T-cell (primary cell): ENCODE measurements at places on chromosomes 2 and 18.

DNA sequence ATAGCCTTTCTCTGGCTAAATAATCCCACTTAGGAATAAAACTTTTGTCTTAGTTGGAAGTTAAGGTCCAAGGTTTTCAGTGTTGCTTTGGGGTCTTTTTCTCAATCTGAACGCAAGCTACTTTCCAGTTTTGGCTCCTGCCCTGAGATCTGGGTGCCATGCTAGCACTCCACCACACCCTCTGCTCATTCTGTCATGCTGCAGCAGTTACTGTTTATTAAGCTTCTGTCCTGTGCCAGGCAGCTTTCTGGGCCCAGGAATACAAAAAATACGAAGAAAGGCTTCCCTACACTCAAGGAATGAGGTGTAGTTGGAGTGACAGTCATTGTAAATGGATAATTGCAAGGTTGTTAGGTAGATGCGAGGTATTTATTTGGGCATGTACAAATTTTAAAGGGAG lies 46.3 kb upstream of the RTN4 start:
- no peak for DNase-seq

GRCh38 chr18:9738266-9738969 lies 30.3 kb downstream of the RAB31 start:
- DNase-seq: no peak

- no peak for DNase-seq
Measured at GRCh38 chr2:127632592-127633489, 13.1 kb upstream of the GPR17 start.

GRCh38 chr18:78579854-78580577 lies 399.6 kb upstream of the SALL3 start:
- DNase-seq: no peak

- DNase-seq: no peak
Measured at GRCh38 chr18:25351280-25351775, 638 bp downstream of the ZNF521 start.

DNA sequence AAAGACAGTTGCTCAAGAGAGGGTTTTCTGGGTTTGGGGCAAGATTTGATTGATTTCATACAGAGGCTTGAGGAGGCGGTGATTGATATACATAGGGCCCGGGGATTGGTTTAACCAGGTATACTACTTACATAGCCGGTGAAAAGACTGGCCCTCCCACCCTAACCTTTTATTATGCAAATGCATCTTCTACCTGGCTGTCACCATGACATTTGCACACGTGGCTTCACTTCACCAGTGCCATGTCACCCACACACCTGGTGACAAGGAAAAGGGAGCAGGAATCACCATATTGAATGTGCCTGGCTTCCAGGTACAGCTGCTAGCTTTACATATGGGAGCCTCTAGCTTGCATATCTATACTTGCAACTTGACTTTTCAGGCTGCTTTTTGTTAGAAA lies 9.7 kb downstream of the ERMN start:
- DNase-seq: no peak

- no peak for DNase-seq
Measured at GRCh38 chr2:9462886-9463697, 11.3 kb upstream of the IAH1 start.

DNA sequence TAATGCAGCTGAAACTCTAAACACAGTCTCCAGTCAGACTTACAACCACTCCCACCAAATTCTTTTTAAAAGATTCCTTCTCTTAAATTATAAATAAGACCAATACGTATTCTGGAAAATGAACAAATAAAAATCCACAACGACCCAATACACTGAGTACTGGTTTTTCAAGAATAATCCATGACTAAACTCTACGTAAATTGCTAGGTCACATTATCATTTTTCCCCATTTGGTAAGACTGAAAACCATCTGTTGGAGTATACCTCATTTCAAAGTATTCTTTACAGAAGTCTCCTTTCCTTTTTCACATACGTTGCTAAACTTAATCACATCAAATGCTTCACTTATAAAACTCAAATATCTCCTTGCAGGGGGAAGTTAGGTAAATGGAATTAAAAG lies 6.0 kb downstream of the ZNF516 start:
- no peak for DNase-seq

DNA sequence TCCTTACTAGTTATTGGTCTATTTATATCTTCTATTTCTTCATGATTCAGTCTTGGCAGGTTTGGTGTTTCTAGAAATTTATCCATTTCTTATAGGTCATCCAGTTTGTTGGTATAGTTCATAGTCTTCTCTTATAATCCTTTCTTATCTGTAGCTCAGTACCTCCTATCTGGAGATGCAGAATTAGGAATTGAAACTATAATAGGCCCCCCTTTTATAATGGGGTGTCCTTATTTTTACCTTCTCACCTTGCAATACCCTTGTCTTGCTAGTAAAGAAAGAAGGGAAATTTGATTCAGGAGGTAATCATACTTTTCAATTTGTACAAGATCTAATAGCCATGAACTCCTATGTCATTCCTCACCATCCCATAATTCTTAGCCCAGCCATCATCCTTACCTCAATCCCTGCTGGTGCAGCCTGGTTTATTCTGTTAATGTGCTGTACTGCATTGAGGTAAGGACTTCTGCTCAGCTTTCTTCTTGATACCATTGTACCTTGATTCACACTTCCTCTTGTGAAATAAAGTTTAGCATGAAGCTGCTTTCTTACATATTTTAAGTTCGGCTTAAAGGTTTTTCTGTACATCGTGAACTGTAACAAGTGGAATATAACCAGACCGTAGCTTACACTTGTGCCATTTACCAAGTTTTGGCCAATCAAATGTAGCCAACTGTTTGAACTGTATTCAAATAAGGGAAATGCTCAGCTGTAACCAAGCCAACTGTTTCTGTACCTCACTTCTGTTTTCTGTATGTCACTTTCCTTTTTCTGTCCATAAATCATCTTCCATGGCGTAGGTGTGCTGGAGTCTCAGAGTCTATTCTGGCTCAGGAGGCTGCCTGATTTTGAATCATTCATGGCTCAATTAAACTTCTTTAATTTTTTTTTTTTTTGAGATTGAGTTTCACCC lies 40.1 kb upstream of the PTH2R start:
- no peak for DNase-seq

DNA sequence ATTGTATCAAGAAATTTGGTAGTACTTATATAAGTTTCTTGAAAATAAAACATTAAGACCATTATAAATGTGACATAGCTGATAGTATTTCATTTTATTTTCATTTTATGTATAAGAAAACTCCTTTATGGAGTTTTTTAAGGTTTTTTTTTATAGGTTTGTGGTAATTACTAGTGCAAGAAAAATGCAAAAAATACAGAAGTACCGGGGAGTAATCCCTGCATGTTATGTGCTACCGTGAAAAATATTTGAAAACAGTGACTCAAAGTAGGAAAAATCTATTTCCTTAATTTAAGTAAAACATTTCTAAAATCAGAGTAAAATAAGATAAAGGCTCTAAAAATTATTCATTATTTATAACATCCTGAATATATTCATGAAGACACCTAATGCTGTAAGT lies 21.6 kb downstream of the ZSWIM2 start:
- no peak for DNase-seq

DNA sequence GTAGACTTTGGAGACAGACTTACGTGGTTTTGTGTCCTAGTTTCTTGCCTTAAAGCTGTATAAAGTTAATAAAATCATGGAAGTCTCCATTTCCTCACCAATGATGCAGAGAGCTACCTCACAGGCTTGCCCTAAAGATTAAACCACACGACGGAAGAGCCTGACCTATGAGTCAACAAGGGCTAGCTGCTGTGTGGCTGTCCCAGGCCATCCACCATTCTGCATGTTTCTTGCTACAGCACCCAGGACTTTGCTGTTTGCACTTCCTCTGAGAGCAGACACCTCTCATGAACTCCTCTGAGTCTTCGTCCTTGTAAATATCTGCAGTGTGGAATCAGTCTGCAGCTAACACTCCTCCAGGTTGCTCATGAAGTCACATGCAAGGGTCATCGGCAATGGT lies 160.0 kb upstream of the TRIB2 start:
- no peak for DNase-seq

GRCh38 chr18:25141886-25142285 lies 210.1 kb downstream of the ZNF521 start:
- no peak for DNase-seq

- no peak for DNase-seq
Measured at GRCh38 chr18:58302811-58303210, 258.8 kb downstream of the NEDD4L start.

DNA sequence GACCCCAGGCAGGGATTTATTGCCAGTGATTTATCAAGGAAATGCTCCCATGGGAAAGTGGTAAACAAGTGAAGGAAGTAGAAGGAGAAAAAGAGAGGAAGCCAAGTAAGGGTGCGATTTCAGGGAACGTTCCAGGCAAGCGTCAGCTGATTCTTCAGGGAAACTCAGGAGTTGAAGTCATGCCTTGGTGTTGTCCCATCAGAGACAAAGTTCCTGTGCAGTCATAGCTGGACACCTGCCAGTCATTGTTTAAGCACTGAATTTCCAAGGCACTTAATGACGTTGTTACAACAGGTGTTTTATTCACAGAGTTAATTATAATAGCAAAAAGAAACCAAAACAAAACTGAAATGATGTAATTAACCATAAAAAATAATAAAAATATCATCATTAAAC lies 381.8 kb upstream of the CRIM1 start:
- no peak for DNase-seq

DNA sequence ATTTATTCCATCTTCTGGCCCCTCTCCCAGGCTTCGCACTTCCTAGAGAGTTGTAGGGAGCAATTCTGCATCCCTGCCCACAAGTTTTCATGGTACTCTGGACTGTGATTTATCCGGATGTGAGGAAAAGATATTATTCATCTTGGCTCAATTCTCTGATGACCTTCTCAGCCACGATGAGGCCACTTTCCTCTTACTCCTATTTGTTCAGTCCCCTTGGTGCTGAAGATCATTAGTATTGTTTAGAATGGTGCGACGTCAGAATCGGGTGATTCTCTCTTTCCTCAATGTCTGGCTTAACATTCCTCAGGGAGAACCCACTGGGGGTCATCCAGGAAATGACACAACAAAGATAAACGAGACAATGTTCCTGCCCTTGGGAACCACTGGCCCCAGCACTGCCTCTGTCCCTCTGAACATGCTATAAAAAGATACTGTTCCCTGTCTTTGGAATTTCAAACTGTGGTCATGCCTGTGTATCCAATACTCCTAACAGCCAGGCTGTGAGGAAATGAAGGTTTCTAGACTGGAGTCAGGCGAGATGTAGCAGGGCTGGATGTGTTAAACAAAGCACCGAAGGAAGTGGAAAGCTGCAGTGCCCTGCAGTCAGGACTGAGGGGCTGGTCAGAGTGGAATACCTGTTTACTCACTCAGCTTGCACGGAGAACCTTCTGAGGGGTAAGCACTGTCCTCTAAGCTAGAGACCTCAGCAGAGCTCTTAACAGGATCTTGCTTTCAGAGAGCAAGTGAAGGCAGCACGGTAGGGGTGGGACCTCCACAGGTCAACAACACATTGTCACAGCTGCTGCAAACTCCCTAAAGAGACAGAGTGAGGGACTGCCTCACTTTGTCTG lies 12.9 kb upstream of the GLI2 start:
- DNase-seq: no peak

GRCh38 chr2:89763581-89764485 lies 1072.4 kb downstream of the RPIA start:
- DNase-seq: no peak

- no peak for DNase-seq
Measured at GRCh38 chr2:218024871-218025270, 22.1 kb upstream of the TNS1 start.

- DNase-seq: no peak
Measured at GRCh38 chr2:162212366-162212765, 30.9 kb downstream of the FAP start.

DNA sequence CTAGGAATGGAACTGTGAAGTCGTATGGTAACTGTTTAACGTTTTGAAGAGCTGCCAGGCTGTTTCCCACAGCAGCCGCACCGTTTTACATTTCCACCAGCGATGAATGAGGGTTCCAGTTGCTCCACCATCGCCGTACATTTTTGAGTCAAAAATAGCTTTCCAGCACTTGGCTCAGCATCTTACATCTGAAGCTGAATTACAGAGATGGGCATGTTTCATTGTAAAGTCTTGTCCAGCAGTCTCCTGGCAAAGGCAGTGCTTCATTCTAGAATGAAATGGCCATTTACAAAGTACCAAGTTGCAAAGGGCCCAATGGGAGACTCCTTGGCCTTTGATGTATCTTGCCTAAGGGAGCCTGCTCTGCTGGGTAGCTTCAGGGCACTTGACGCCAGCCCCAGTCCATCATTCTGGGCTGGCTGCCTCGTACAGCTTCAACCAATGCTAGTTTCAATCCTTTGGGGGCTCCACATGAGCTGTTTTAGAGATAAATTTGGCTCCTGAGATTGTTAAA lies 45.1 kb downstream of the ATIC start:
- DNase-seq: no peak

DNA sequence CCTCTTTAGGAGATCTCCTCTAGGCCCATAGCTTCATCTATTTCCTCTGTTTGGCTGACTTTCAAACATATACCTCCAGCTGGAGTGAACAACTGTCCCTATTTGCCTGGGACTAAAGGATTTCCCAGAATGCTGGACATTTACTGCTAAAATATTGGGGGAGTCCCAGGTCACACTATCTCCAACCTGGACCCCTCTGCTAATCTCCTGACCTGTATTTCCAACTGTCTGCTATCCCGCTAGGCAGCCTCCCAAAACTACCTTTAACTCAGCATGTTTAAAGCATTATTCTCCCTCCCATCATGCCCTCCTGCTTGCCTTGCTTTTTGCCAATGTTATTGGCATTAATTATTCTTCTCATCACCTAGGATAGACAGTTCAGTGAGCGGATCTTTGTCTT lies 77.1 kb downstream of the THADA start:
- DNase-seq: no peak

GRCh38 chr2:156331572-156332283 lies 793 bp downstream of the NR4A2 start:
- DNase-seq: peak; percentile 50

- DNase-seq: no peak
Measured at GRCh38 chr2:18214936-18215335, 336.5 kb downstream of the KCNS3 start.

DNA sequence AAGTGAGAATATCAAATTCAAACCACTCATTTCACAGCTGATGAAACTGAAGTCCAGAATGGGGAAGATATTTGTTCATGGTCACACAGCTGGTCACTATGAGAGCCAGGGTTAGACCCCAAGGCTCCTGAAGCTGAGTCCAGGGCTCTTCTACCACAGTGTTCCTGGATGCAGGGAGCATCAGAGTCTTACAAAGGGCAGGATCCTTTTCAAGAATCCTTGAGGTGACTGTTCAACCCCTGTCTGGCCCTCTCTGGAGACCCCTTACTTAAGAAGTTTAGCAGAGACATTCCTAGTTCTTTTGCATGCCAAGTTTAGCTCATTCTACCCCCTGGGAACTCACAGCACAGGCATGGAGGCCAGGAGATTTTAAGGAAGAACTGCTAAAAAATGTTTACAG lies 15.7 kb downstream of the PROKR1 start:
- DNase-seq: no peak

DNA sequence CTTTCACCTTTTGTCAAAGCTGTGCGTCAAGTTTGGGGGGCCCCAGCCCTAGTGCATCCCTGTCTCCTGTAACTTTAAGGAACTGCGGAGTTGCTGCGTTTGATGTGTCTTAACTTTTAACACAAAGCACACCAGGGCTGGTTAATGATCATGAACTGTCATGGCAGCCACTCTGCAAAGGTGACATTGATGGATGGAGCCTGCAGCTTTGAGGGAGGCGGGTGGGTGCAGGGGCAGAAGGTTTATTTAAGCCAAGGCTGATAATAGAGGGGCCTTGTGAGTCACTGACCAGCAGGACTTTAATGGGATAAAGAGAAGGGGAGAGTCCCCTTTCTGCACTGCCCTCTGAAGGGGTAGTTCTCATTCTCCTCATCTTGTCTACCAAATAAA lies 190.2 kb upstream of the GATA6 start:
- no peak for DNase-seq

- DNase-seq: no peak
Measured at GRCh38 chr2:112542984-112543661, 858 bp downstream of the POLR1B start.
